ENCODE measurements at places on chromosomes 3 and 15. TPM values are rescaled to one million over a fixed set of nuclear protein-coding genes. Genes with fewer than 3 reads are reported as not detected.

- no peak for DNase-seq
Observed at GRCh38 chr3:87448558-87448957, 172.2 kb upstream of the POU1F1 start.

DNA sequence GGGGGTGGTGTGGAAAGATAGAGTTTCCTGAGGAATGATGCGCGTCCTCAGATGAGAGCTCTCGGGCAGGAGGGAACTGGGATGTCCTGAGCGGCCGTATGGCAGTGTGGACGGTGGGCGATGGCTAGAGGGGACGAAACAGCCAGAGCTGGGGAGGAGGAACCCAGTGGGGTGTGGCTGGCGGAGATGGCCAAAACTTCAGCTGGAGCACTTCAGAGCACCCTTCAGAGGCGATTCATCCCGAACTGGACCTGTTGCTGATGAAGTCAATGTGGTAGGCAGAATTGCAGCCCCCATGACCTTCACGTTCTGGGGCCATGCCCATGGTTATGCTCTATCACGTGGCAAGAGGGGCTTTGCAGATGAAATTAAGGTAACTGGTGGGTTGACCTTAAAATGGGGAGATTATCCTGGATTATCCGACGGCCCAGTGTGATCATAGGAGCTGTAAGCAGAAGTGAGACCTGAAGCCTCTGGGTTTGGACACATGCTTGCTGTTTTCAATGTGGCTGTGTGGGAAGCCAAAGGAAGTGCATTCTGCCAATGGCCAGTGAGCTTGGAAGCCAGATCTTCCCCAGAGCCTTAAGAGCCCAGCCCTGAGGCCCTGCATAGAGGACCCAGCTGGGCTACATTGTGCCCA, 52.3 kb downstream of the ATP1B3 start:
- DNase-seq: peak; percentile 59

- no peak for DNase-seq
Observed at GRCh38 chr3:16522834-16523233, 9.3 kb upstream of the RFTN1 start.

- DNase-seq: no peak
Observed at GRCh38 chr3:135997554-135998320, 32.2 kb downstream of the PPP2R3A start.

DNA sequence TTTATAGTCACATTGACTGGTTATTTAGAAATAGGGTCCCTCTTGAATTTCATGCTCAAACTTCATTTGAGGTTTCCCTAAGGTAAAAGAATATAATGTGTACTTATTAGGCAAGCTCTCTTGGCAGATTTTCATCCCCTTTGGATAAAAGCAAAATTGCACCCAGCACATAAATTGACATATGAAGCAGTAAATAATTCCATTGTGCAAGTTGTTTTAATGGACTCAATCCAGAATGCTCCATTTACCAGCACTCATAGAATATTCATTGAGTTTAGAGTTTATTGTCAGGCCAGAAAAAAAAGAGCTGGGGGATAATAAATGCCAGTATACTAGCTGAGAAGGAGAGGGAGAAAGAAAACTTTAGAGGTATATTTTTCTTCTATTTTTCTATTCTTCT, 136.8 kb downstream of the TPRG1 start:
- no peak for DNase-seq

DNA sequence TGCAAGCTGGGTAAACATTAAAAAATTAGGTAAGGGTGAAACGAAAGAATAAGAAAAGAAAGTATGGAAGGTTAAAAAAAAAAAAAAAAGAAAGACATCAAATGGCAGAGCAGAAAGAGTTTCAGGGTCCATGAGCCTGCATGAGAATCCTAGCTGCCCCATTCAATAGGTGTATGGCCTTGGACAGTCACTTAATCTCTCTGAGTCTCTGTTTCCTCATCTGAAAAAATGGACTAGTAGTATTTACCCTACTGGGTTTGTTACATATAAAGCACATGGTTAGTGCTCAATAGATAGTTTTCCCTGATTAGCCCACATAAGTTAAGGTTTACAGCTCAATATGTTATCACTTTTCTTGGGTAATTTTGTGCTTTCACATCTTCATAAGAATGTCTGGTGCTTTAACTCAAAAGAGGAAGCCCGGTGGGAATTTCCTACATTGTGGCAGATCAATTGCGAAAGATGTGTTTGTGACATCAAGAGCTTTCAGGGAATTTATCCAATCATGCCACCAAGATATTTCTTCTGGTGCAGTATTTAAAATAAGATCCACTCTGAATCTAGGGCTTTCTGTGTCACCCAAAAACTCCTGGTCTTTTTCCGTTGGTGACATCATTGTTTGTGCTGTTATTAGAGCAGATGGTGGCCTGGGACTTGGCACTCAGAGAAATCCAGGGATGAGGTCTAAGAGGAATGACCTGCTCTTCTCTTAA, 57.2 kb upstream of the UBE2E1 start:
- no peak for DNase-seq

DNA sequence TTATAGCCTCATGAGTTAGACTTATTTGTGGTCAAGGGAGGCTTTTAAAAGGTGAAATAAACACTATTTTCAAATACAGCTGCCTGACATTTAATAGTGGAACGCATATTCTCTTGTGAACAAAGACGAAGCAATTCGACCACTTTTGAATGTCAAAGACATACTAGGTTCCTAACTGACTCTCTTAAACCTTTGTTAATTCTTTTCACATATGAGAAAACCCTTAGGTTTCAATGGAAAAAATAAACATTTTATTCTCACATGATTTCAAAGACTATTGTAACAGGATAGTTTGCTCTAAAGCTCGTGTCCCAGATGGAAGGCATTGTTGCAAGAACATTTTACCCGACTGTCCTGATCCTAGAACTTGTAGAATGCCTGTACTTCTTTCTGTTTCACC, 74.8 kb upstream of the BOC start:
- no peak for DNase-seq

- DNase-seq: no peak
Observed at GRCh38 chr15:87490666-87491065, 765.9 kb downstream of the NTRK3 start.

DNA sequence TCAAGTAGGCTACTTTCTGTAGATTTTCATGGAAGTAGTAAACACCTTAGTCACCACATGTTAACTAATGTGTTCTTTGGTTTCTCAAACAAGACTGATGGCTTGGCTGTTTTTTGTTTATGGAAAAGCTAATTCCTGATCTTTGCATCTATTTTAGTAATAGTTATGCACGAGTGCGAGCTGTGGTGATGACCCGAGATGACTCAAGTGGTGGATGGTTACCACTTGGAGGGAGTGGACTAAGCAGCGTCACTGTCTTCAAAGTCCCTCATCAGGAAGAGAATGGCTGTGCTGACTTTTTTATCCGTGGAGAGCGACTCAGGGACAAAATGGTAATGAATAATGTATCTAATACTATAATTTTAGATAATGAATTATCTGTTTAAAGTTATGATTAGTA, 46.6 kb downstream of the SPRED1 start:
- DNase-seq: no peak

GRCh38 chr15:48564690-48565089, 80.8 kb downstream of the FBN1 start:
- no peak for DNase-seq

- no peak for DNase-seq
Observed at GRCh38 chr3:129555616-129556357, 12.8 kb downstream of the H1-8 start.

GRCh38 chr3:178487752-178488151, 48.5 kb upstream of the KCNMB2 start:
- DNase-seq: no peak

DNA sequence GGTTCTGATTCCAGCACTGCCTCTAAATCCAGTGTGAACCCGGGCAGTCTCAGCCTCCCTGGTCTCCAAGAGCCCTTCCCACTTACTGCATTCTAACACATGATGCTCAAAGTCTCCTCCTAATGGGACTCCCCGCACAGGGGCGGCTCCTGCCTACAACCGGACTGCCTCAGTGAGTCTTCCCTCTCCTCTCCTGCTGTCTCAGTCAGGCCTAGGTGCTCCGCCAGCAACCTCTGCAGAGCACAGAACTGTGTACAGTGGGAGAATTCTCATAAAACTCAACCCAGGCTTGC, 28.9 kb downstream of the TBC1D2B start:
- no peak for DNase-seq

GRCh38 chr3:193826159-193826795, 233.3 kb downstream of the OPA1 start:
- DNase-seq: no peak

- DNase-seq: no peak
Observed at GRCh38 chr3:154235330-154235729, 89.0 kb downstream of the DHX36 start.

GRCh38 chr15:32974691-32975090, 219.8 kb downstream of the FMN1 start:
- DNase-seq: no peak

- DNase-seq: no peak
Observed at GRCh38 chr3:136385457-136385856, 135.3 kb downstream of the PCCB start.

DNA sequence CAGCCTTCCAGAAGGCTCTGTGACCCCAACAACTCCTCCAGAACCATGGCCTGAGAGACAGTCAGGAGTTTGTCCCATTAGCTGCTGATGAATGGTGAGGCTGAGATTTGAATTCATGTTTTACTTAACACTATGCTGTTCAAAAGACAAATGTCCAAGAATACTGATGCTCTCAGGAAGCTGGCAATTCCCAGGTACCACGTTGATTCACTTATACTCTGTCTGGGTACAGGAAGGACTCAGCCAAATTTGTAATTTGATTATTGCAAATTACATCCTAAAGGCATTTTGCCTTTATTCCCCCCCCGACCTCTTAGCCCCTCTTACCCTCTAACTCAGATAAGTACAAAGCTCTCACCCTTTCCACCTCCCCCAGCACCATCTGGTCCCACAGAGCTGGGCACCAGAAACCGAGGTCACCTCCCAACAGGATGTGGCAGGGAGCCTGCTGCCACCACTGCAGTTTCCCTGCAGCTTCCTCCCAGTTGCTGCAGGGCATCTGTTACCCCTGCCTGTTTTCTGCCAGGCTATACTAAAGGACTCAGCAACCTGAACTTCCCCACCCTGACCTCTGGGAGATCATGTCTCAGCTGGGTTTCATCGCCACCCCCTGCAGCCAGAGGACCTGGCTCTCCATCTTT, 33.6 kb downstream of the EAF1 start:
- DNase-seq: no peak

DNA sequence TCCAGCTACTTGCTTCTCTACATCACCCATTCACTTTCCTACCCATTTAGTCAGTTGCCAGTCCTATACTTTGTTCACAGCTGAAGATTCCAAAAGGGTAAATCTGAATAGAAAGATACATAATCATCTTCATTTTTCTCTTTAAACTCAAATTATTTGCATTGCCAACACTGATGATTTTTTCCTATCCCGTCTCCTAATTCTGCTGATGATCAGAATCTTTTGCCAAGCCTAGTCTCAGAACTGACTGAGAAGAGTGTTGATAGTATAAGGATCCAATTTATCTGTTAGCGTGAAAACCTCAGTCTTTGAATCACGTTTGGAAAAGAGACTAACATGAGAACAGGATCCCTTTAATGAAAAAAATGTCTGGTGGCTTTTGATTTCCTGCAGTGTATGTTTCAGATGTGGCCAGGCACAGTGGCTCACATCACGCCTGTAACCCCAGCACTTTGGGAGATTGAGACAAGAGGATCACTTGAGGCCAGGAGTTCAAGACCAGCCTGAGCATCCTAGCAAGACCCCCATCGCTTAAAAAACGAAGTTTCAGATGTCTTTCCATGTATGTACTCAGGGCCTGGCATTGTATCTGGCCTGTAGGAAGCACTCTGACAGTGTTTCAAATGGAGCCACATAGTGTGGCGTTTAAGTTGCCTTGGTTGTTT, 169.4 kb downstream of the KLHL25 start:
- DNase-seq: no peak

- DNase-seq: no peak
Observed at GRCh38 chr3:55639143-55639542, 152.0 kb upstream of the WNT5A start.

GRCh38 chr15:73727330-73727976, 25.7 kb downstream of the INSYN1 start:
- no peak for DNase-seq

- no peak for DNase-seq
Observed at GRCh38 chr3:12886736-12887135, 45.4 kb upstream of the RPL32 start.

GRCh38 chr3:185824051-185825005, 514 bp downstream of the IGF2BP2 start:
- peak; percentile 66 for DNase-seq

DNA sequence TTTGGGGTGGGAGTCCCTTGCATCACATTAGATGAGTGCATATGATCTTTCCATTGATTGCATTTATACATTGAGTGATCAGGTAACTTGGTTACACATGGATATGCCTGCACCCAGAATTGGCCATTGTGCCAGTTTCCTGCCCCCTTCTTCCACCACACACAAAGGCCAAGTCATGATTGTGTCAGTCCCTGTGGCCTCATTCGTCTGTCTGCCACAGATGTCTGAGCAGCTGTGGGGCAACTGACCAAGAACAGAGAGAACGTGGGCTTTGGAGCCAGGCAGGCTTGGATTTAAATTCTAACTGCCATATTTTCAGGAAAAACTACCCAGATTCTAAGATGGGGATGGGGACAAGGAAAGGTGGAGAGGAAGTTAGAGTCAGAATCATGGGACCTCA, 27.0 kb downstream of the CCNL1 start:
- no peak for DNase-seq

GRCh38 chr15:100853676-100854440, 25.8 kb upstream of the ALDH1A3 start:
- peak; percentile 40 for DNase-seq

DNA sequence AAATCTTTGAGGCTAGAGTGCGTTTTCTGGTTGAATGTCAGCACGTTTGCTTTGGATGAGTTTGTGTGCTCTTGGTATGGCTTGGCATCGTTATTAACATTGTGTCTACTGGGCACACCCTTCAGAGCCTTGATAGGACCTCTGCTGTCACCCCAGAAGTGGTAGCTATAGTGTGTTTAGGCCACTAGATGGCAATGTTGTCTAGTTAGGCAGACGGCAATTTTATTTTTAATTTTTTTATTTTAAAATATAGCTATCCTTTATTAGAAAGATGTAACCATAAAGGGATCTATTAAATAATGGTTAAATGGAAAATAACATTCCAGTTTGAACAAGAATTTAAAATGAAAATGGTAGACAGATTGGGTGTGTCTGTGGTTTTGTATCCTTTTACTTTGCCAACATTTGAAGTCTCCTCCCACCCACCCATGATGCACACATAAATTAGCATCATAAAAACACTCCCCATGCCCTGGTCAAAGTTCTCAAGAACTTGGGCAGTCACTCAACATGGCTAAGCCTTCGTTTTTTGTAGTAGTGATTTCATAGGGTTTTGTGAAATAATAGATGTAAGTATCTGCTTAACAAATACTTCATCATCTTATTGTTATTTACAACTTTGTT, 200.7 kb downstream of the KCNH8 start:
- no peak for DNase-seq

GRCh38 chr3:50830451-50830850, 155.7 kb downstream of the DOCK3 start:
- DNase-seq: no peak

Gene AMIGO3
- total RNA-seq: not detected

Gene LHFPL4
- total RNA-seq: 1.1 TPM

Gene ACTC1
- 0.36 TPM for total RNA-seq

Gene GABRR3
- not detected for total RNA-seq

Gene MASP1
- 115 TPM for total RNA-seq

Gene TBC1D21
- total RNA-seq: not detected

Gene TMIE
- not detected for total RNA-seq

Gene PLSCR2
- not detected for total RNA-seq

Gene PLCB2
- total RNA-seq: 7.2 TPM

Gene RASGRP1
- total RNA-seq: 0.71 TPM

Gene BRPF1
- total RNA-seq: 14.3 TPM

Gene XCR1
- total RNA-seq: not detected

Gene FBXL22
- total RNA-seq: 46.7 TPM

Gene SLC24A5
- 0.36 TPM for total RNA-seq

Gene MEGF11
- not detected for total RNA-seq

All from sigmoid colon (tissue), 7 donors.